ENCODE measurements at places on chromosomes 12 and 14.

DNA sequence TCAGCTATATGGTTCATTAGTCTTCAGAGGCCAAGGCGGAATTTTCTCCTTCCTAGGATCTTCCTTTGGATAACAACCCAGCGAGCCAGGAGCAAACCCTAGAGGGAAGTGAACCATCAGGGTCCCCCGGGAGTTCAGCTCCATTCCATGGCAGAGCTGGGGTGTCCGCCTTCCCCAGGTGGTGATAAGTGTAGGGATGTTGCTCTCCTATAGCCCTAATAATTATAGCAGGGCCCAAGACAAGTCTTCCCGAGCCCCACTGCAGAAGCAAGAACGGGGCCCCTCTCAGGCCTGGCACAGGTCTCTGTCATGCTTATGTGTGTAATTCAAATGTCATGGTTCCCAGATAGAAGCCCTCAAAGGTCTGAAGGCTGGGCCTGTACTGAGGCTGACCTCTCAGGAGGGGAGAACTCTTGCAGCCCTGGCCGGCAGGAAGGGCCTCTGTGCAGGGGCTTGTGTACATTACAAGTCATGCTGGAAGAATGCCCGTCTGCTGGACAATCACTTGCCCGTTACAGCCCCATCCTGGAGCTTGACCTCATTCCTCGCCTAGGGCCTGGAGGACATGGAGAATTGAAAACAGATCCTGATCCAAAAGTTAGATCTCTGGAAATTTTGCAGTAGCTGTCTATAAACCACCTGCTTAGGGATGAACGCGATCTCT lies 17.3 kb downstream of the LRTM2 start:
- no peak for DNase-seq

GRCh38 chr12:2453761-2454090 lies 341.0 kb upstream of the FKBP4 start:
- no peak for DNase-seq

GRCh38 chr14:69137843-69138535 lies 14.9 kb downstream of the DCAF5 start:
- peak; percentile 69 for DNase-seq

DNA sequence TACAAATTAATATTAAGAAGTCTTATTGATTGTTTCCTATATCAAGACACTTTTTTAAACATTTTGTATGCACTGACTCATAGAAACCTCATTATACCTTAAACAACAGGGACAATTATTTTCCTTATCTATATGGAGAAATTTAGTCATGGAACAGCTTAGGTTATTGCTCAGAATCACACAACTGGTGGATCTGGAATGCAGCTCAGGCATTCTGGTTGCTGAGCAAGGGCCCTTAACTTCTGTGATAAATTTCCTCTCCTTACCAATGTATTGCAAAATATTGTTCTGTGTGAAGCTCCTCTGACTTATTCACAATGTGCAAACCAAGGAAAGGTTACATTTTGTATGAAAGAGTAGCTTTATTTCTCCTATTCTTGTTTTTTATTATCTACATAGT lies 817.8 kb downstream of the LRFN5 start:
- peak; percentile 56 for DNase-seq

DNA sequence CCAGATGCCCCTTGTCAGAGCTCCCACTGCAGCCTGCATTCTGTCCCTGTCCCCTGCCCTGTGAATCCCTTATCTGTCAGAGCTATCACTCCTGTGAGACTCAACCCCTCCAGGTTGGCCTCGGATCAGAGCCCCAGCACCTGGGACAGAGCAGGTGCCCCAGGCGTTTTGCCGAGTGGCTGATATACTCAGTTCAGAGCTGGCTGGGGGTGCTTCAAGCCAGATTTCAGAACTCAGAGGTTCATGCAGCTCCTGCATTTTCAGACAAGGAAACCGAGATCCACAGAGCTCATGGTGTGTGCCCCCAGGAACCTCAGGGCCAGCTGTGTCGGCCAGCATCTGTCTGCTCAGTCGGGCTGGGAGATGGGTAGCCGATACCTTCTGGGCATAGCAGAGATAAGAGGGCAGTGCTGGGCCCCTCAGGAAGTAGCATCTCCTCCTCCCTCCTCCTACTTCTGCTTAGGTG lies 228.0 kb upstream of the RTL1 start:
- DNase-seq: no peak

GRCh38 chr14:89598548-89599186 lies 181.6 kb upstream of the FOXN3 start:
- DNase-seq: no peak

DNA sequence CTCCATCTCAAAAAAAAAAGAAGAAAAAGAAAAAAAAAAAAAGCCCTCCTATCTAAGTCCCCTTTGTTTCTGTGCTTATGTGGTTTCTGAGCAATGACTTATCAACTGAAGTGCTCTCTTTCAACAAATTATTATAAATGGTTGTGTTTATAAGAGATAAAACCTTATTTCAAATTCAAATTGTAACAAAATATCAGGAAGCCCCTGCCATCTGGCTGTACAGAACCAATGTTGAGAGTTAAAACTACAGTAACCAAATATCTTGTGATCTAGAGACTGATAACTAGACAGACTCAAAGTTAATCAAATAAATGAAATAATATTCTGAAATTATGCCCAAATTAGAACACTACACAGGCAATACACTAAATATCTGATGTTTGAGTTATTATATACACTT lies 143.0 kb upstream of the CPNE8 start:
- no peak for DNase-seq

- no peak for DNase-seq
Measured at GRCh38 chr12:7581625-7582024, 78.0 kb upstream of the CD163 start.

DNA sequence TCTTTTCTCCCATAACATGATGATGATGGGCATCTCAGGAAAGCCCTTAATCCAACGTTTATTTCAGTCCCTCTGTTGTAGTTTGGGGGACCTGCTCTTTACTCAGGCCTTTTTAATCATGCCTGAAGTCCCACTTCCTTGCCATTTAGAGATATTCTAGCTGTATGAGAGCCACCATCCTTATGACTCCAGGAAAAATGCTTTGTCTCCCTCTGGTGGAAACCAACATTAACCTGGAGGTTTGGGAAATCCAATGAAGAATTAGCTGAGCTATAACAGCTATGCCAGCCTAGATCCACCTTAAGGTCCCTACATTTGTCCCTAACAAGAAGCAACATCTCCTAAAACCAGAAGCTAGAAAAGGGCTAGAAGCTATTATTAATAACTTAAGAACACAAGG lies 1399.1 kb downstream of the LRFN5 start:
- no peak for DNase-seq

GRCh38 chr14:41137741-41138140 lies 468.9 kb upstream of the LRFN5 start:
- no peak for DNase-seq

DNA sequence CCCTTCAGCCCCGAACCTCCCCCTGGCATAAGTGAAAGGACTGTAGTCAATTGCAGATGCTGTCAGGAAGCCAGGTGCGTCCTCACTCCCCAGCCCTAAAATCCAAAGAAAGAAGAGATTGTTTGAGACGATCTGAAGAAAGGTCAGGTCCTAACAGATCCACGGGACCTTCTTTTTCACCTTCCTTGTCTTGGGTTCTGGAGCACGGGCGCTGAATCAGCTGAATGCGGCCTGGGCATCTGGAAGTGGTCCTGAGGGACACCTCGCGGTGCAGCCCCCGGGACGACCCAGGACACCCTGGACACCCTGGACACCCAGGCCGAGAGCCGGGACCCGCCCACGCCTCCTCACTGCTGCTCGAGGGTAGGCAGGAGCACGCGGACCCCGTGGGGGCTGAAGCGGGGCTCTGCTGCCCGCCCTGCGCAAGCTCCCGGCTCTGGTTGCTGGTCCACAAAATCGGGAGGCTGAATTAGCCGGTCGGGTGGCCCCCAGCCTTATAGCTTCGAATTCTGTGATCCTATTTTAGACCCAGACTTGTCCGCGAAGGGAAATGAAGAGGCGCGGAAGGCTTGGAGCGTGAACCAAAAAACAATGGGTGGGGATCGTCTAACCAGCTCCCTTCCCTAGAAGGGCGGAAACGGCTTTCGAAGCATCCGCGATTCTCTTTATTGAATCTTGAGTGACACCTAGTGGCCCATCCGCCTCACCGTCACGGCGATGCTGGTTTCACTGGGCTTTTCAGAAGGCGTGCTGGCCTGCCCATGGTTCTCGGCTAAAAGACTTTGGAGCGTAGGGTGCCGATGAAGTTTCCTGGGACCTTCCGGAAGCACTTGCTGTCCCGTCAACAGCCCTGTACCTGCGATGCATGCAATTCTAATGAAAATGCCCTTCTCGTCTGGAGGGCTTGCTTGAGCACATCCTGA lies 46.4 kb upstream of the PLXNC1 start:
- DNase-seq: peak; percentile 77

DNA sequence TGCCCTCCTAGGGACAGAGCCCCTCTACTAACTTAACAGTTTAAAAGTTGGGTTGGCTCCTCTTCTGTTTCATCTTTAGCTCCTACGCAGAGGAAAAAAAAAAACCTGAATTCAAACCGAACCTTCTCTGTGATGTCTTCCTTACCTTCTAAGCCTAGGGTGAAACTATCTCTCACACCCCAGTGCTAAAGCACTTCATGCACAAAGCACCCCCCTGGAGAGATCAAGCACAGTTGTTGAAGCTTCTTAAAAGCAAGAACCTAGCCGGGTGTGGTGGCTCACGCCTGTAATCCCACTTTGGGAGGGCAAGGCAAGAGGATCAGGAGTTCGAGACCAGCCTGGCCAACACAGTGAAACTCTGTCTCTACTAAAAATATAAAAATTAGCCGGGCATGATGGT lies 37.6 kb downstream of the CORO1C start:
- no peak for DNase-seq

DNA sequence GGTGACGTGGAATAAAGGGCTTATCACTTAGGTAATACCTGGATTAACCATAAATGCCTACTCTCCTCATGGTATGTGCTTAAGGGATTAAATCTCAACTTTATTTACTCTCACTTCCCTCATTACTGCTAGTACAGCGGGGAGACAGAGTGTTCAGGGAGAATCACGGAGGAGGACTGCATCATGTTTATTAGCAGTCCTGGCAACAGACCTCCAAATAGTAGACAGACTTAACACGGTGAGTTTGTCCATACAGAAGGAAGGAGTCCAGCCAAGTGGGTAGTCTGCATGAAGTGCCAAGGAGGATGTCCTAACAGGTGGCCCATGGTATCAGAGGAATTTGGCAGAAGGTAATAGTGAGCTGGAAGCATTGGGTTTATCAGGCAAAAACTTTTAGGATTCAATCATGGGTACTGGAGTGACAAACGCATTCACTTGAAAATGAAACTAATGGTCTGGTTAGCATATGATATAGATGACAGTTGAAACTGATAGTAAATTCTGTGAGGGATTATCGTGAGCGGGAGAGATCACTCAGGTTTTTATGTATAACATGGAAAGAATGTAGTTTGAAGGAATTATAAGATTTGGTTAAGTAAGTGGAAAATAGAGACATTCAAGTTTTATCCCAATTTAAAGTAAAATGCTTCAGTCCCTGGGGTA lies 471.8 kb downstream of the TMEM117 start:
- DNase-seq: no peak

- no peak for DNase-seq
Measured at GRCh38 chr12:32344047-32344446, 55.3 kb upstream of the FGD4 start.

Data from NCI-H226 (cell line).